RCC 7860 (cell line): ENCODE measurements at places on chromosomes 5 and 9.
A peak's percentile ranks its signal among the peaks of the same experiment; 100 is the strongest.

GRCh38 chr5:75522025-75522424 is 10.3 kb downstream of the POLK start:
- DNase-seq, result no peak

- DNase-seq, result no peak
These were observed 40.2 kb upstream of the FCN1 start for GRCh38 chr9:134957945-134958227.

- DNase-seq, result no peak
These were observed 82.0 kb upstream of the WWC1 start for GRCh38 chr5:168209244-168209995.

- no peak for DNase-seq
These were observed 106.7 kb upstream of the SLC28A3 start for GRCh38 chr9:84447305-84447704.

GRCh38 chr9:123217128-123217654 is 51.2 kb downstream of the STRBP start:
- DNase-seq, result no peak

DNA sequence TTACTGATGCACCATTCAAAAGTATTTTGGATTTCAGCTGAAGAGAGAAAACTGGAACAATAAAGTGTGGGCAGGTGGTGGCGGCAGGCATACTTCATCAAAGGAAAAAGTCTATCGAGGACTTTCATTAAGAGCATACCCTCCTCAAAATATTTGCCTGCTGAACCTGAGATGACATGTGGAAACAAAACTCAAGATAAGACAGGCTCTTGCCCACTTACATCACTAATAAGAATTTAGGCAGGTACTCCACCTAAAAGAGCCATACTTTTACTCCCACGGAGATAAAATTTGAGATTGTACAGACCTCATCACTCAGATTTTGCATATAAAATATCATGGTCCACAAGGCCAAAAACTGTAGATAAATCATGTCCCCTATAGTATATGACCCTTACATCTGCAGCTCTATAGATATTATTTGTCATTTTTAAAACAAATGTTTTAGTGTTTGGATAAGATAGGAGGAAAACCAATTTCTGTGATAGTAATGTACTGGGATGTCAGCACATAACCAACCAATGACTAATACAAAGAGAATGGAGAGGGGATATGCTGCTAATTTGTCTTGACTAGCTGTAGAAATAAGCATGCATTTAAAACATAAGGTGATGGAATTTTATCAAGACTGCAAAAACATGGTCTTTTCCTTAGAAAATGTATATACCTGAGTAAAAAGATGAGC is 730.6 kb upstream of the ZNF608 start:
- DNase-seq, result peak; percentile 24

GRCh38 chr9:106560540-106560939 is 302.4 kb upstream of the ZNF462 start:
- no peak for DNase-seq

GRCh38 chr9:133374612-133375115 is 1.2 kb downstream of the SURF4 start:
- peak; percentile 40 for DNase-seq
